Fibroblast of mammary gland (primary cell): ENCODE measurements at places on chromosomes 6 and 20.

- no peak for DNase-seq
Observed at GRCh38 chr20:19968466-19969073, 48.6 kb upstream of the NAA20 start.

DNA sequence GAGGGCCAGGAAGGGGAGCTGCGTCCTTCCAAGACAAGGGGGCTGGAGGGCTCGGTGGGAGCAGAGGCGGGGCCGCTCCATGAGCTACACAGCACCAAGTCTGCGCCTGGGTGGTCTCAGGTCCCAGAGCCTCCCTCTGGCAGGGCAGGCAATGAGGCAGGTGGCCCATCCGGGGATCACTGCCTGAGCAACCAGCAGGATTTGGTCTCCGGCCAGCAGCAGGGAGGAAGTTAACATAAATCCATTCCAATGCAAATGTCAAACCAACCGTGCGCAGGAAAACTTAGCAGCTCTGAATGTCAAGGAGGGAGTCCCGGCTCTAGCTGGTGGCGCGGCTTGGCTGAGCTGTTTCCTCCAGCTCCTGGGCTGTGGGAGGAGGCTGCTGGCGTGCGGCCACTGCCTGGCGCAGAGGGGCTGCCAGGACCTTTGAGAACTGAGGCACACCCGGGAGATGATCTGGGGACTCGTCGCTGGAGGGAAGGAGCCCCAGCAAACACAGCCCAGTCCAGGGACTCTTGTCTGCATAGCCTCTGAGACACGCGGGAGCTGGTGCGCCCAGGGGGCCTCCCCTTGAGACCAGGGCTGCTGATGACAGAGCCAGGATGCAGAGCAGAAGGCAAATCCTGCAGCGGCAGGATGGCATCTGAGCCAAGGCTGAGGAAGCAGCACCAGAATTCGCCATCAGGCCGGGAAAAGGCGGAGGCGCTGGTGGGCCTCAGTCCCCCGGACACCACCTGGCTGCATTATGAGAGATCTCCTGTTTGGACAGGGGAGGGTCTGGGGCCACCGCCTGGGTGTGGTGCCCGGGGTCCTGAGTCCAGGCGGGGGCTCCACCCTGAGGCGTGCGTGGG is 33.1 kb upstream of the CHRNA4 start:
- no peak for DNase-seq

DNA sequence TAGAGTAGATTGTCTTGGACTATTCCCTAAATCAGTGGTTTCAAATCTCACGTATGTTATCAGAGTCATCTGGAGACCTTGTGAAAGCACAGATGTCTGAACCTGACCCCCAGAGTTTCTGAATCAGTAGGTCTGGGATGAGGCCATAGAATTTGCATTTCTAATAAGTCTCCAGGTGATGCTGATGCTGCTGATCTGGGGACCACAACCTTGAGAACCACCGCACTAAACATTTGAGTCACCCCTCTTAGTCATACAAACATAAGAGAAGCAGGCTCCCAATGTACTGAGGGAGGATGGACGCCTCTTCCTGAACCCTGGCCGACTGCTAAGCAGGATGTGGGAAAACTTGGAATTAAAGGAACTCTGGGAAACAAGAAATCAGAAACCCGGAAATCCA is 187.8 kb upstream of the PRDM1 start:
- DNase-seq, result peak; percentile 97

DNA sequence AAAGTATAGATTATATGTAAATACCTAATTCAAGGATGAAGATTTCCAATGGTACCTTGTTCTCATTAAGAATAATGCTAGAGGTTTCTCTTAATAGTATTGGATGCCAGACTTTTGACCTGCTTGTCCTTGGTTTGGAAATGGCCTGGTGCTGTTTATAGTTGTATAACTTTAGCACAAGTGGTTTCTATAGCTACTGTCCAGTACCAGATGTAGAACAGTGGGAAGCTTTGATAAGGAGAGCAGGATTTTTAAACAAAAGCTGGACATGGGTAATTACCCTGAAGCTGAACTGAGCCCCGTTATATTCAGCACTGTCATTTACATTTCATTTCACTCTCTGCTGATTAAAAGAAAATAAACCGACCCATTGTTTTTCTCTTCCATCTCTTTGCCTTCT is 43.7 kb downstream of the TRMT11 start:
- DNase-seq, result no peak

GRCh38 chr20:59161721-59162120 is 1.9 kb upstream of the ZNF831 start:
- DNase-seq, result no peak

- DNase-seq, result no peak
Observed at GRCh38 chr20:62357681-62358080, 9.4 kb downstream of the LAMA5 start.

DNA sequence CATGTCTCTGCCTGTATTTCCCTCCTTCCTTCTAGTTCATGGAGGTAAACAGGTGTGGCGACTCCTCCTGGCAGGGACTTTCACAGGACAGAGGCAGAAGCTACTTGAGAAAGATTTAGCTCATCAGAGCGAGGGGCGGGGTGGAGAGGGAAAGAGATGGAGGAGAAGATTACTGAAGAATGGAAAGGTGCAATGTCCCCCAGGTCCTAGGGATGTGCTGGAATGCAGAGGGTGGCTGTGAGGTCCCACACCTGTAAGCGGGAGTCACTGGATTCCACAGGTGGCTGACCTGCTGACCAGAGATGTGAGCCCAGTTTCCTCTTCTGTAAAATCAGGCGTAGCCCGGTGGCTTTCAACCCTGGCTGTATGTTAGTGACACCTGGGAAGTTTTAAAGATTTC is 199.2 kb upstream of the SULF2 start:
- DNase-seq, result no peak

DNA sequence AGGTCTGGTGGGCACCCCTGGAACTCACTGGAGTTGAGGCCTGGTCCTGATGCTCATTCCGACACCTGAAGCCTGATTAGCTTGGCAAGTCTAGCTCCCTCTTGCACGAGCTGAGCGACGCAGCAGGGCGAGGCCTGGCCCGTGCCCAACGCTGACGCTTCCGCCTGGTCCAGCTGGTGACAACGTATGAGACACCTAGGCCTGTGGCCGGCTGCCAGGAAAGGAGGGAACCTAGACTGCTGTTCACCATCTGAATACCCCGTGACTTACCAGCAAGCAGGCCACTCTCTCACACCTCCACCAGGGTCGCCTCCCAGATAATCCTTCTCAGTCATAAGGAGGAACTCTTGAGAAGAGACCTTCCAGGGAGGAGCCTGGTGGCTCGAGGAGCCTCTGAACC is 24.5 kb downstream of the YTHDF1 start:
- DNase-seq, result no peak

GRCh38 chr6:5067305-5067704 is 17.8 kb upstream of the PPP1R3G start:
- no peak for DNase-seq

- DNase-seq, result no peak
Observed at GRCh38 chr6:136191606-136192312, 58.4 kb downstream of the MTFR2 start.

- DNase-seq, result peak; percentile 71
Observed at GRCh38 chr6:57252975-57253374, 30.9 kb upstream of the RAB23 start.

GRCh38 chr6:147787417-147787816 is 278.9 kb downstream of the SAMD5 start:
- DNase-seq, result no peak

DNA sequence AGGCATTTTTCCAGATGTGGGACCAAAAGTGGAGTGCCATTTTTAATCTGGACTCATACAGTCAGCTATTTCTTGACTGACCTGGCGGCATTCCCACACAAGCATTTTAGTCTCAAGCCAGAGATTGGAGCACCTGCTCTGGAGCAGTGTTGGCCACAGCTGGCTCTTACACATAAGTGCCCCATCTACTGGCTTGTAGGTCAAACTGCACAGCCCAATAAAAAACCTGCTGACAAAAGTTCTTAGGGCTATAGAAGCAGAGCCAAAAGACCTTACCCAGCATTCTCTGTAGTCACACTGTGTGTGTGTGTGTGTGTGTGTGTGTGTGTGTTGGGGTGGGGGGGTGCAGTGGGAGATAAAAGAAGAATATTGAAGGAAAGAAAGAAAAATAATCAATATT is 38.6 kb upstream of the SENP6 start:
- DNase-seq, result peak; percentile 54

DNA sequence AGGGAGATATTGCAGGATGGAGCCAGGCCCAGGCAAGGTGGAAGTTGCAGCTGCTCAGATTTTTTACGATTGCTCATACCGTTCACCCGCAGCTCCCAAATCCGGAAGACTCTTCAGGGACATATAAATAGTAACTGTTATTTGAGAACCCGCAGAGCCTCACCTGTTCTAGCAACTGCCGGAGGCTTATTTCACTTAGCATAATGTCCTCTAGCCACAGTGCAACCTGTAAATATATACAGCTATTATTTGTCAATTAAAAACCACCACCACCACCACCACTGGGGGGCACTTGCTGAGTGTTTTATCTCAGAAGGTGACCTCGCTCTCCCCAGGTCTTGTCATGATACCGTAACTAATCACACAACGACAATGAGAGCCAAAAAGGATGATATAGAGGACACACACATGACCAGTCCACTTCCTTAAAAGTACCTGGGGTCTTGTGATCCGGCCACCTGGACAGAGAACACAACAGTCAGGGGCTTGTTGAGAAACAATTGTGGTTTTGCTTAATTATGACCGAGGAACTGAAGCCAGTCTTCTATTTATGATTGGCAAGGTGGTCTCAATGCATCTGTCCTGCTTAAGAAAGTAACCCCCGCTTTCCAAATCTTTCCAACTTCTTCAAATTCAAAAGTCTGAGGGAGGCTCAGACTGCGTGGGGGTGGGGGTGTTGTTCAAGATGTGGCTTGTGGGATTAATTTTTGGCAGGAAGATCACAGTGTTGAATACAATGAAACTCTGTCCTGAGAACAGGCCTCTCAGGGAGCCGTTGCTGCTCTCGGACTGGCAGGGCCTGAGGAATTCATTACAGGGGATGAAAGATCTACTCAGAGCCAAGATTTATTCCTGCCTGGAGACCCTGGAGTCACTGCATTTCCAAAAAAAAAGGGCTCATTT is 107.7 kb upstream of the PRND start:
- peak; percentile 57 for DNase-seq

DNA sequence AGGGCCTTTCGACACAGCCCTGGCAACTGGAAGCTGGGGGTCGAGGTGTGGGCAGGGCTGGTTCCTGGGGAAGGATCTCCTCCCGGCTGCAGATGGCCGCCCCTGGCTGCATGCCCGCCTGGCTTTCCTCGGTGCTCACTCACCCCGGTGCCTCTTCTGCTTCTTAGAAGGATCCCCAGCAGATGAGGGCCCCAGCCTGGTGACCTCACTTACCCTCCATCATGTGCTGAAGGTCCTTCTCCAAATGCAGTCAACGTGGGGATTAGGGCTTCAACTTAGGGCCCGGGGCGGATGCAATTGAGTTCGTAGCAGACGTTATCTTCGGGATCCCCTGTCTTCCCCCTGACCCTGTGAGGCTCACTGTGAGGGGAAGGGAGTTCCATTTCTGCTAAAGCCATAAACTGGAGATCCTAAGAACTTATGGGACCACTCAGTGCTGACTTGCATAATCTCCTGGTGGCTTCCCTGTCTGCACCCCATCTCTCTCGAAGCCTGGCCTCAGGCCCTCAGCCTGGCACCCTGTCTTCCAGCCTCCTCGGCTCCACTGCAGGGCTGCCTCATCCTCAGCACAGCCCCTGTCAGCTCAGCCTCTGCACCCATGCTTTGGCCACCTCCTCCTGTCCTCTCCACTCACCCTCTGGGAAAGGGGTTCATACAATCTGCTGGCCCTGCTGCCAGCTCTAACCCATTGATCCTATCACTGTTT is 92.6 kb downstream of the THBS2 start:
- no peak for DNase-seq

- peak; percentile 97 for DNase-seq
Observed at GRCh38 chr6:116557893-116558292, 4.3 kb downstream of the CALHM4 start.

GRCh38 chr6:124119596-124119995 is 315.9 kb downstream of the NKAIN2 start:
- no peak for DNase-seq
